ENCODE measurements at places on chromosomes 2 and 18. TPM values are rescaled to one million over a fixed set of nuclear protein-coding genes. Genes with fewer than 3 reads are reported as not detected.

The FOXD4L1 gene
- polyA plus RNA-seq = 1.7 TPM

DNA sequence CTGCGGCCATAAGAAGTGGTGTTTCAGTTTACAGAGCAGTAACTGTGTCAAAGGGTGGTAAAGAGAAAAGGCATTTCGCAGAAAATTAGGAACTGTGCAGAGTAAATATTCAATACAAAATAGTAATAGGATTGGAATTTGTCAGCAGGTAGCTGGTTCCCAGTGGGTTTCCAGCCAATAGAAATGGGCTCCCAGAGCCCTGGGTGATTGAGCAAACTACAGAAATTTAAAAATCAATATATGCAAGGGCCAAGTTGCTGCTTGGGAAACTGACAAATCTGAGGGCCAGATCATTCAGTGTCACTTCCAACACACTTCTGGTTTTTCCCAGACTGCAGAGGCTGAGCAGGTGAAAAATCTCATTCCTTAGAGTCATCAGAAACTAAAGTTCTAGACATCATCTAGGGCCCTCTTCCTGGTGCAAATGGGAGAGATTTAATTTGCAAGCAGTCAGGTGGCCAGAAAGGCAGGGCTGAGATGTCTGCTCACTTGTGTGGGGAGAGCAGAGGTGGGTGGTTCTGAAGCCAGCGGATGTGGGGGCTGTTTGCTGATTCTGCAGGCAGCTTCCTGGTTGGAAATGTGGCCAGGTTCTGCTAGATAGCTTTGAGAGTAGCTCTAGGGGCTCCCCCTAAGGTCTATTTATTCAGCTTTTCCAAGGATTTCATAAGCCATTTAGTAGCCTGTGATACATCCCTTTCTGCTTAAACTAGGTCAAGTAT lies 182.4 kb downstream of the NCK2 start:
- no peak for DNase-seq

- no peak for DNase-seq
Observed at GRCh38 chr18:57841568-57841967, 38.5 kb upstream of the ATP8B1 start.

The HAAO gene
- 23.4 TPM for polyA plus RNA-seq

The ABCG5 gene
- 0.08 TPM for polyA plus RNA-seq

The HJURP gene
- polyA plus RNA-seq = 10.5 TPM

DNA sequence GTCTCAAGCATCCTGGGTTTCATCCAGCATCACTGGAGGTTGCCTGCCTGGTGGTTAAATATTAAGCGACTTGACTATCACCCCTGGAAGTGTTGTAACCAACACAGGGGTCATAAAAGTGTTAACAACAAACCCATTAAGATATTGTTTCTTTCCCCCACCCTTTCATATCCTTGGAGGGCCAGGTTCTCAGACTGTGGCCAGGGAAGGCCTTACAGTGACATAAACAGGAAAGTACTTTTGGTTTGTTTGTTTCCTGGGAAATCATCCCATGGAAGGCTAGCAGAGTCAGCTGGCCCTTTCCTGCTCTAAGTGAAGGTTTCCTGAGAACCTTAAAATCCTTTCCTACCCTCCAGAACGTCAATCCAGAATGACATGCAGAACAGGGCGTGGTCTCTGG lies 160.9 kb downstream of the CLIP4 start:
- no peak for DNase-seq

- DNase-seq = no peak
Observed at GRCh38 chr2:36797324-36798070, 101.0 kb downstream of the VIT start.

GRCh38 chr2:158926478-158926948 lies 41.9 kb upstream of the TANC1 start:
- DNase-seq = no peak

GRCh38 chr2:108820482-108820881 lies 33.9 kb downstream of the CCDC138 start:
- DNase-seq = no peak

DNA sequence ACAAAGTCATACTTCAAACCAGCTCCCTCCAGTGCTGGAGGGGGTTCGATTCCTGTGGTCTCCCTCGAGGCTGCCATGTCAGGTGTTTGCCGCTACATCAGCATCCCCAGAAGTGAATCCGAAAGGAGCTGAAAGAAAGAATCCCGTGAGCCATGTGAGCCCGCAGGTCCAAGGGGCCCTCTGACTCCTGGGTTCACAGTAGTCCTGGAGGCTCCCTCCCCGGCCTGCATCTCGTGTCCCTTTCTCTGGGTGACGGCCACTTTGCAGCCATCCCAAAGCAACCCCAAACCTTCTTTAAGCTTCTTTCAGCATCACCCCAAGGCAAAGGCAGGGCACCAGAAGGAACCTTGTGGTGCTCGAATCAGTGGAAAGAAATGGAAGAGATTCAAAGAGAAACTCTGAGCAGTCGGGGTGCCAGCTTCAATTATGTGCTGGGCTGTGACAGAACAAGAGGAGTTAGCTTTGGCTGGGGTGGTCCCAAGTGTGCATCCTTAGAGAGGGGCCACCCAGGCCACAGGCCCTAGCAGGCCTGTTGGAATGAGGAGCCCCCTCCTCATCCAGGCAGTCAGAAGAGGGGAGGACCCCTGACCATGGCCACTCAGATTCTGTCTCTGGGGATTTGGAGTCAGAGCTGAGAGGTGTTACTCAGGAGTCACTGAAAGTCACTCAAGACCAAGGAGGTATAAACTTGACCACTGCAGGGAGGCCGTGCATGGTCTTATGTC lies 59.7 kb downstream of the CIB4 start:
- no peak for DNase-seq

- no peak for DNase-seq
Observed at GRCh38 chr2:68506170-68506569, 38.8 kb downstream of the APLF start.

The PRADC1 gene
- 25.1 TPM for polyA plus RNA-seq

DNA sequence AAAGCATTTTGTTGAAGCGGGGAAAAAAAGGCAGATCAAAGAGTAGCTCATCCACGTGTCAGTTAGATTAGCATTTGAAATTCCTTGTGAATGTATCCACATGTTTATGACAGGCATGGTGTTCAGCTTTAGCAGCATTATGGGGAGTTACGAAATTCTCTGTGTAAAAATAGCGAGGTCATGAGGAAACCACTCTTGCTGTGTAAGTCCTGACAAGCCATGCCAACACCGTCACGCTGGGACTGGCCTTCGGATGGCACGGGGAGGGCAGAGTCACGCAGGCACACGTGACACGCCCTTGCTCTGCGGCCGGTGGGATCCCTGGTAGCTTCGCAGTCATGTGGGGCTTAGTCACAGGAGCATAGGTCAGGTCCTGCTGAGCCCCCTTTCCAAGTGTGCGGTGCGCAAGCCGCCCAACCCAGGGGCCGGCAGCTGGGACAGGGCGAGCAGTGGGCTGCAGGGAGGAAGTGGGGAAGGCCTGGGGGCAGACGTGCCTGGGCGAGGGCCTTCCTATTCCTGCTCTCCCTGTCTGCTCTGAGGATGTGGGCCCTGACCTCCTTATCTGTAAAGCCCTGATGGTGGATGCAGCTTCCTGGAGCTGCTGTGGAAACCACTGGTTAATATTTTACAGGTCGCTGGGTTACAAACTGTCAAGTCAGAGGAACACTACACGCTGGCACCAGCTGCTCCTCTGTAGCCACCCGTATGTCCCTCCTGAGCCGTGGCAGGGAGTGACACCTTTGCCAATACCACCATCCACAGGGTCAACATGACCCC lies 18.0 kb downstream of the MBP start:
- DNase-seq = no peak

- DNase-seq = no peak
Observed at GRCh38 chr2:59986511-59986910, 566.9 kb downstream of the BCL11A start.

DNA sequence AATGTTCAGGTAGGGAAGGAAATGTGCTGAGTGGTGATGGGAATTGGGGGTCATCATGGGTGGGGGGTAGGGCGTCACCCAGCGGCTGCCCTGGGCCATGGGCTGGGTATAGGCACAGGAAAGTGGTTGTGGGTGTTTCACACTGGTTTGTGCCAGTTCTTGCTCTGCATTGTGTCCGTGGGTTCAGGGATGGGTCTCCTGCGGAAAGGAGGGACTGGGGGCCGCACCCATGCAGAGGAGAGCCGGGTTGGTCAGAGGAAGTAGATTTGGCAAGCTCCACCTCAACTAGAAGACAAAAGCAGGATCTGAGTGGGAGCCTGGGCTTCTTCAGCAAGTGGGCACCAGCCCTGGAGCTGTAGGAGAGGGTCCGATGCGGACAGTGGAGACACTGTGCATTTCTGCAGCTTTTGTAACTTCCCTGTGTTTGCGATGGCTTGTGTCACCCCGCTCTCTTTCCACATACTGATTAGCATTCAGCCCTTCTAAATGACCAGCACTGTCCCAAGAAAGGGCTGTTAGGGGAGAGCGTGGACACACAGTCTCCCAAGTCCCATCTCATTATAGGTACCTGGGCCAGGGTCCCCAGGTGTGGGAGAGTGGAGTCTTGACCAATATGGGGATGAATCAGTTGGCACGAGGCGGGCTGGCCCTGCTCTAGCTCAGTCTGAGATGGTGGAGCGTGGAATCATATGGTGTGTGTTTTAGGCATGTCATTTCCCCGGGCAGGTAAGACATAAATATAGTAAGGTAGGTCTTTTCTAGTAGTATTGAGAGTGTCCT lies 67.2 kb downstream of the LRRFIP1 start:
- DNase-seq = no peak

DNA sequence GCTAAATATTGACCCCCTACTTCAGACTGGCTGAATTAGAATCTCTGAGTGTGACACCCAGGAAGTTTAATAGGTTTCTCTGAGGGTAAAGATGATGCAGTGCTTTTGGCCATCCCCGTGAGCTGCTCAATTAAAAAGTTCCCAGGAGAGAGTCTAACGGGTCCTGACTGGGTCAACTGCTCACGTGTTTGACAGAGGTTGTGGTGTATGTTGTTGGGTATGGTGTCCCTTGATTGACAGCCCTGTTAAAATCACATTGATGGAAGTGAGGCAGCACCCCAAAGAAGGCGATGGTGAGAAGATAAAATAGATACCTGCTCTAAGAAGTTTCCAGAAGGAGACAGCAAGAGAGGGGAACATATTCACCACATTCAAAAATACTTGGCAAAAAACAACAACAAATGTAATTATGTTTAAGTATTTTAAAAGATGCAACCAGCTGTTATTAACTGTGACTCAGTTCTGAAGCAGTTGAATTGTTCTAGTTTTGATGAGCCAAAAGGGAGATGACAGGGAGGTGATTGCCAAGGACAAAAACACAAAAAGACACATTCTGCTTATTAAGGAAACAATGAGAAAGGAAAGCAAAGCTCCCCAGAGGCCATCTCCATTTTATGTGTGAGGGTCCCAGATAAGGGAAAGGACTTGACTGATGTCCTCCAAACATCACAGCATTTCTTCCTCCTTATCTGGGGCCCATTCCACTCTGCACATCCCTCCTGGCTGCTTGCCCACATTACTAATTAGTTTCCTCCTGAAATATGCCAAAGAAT lies 11.5 kb upstream of the GMCL1 start:
- peak; percentile 55 for DNase-seq

- DNase-seq = no peak
Observed at GRCh38 chr2:199462956-199463692, 5.4 kb upstream of the SATB2 start.

- DNase-seq = no peak
Observed at GRCh38 chr2:143730155-143730952, 601.1 kb downstream of the ARHGAP15 start.

The AAK1 gene
- 15.1 TPM for polyA plus RNA-seq

The COL3A1 gene
- 7,706 TPM for polyA plus RNA-seq

GRCh38 chr2:111624411-111625156 lies 259.4 kb downstream of the ANAPC1 start:
- DNase-seq = no peak

- no peak for DNase-seq
Observed at GRCh38 chr18:75029481-75029880, 179.5 kb downstream of the PTGR3 start.

The LYG1 gene
- 0.91 TPM for polyA plus RNA-seq

The IL1RN gene
- polyA plus RNA-seq = 0.24 TPM

DNA sequence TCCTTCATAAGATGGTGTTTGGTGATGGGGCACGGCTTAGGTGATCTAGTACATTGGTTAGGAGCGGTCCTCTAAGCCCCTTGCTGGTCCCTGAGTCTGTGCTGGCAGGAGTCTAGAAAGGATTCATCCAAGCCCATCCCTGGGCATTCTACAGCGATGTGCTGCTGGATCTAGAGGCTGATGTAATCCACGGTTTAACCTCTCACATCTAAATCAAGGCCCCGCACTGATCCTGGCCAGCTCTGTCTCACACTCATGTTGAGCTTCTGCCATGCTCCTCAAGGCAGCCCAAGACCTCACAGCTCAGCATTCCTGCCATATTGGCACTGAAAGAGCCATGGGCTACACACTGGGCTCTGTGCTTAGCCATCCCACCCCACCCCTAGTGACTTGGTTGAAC lies 664.8 kb downstream of the STK39 start:
- peak; percentile 8 for DNase-seq

The PROM2 gene
- polyA plus RNA-seq = 1.6 TPM

The SLC19A3 gene
- polyA plus RNA-seq = 0.90 TPM

The LHCGR gene
- 0.18 TPM for polyA plus RNA-seq

The ADGRF3 gene
- polyA plus RNA-seq = 0.47 TPM

The XDH gene
- polyA plus RNA-seq = not detected

The DSG2 gene
- 10.9 TPM for polyA plus RNA-seq

GRCh38 chr2:211455216-211455841 lies 898.9 kb downstream of the CPS1 start:
- peak; percentile 76 for DNase-seq

The CD302 gene
- polyA plus RNA-seq = 18.1 TPM

Data from muscle of back (tissue), 13 donors.